ENCODE measurements at places on chromosomes 16 and 17.

DNA sequence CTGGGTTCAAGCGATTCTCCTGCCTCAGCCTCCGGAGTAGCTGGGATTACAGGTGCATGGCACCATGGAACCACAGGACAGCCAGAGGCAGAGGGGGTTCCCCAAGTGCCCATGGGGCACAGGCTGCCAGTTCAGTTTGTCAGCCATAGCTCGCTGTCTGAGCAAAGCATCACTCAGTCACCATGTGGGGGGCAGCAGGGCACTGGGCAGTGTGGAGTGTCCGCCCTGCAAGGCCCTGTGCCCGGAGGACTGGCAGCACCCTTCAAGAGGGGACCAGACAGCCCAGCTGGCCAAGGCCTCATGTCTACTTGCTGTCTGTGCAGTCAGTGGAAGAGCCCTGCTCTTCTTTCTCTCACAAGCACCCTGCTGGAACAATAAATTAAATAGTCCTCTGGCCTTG is 6.4 kb downstream of the ALYREF start:
- no peak for DNase-seq

GRCh38 chr17:76076146-76076764 is 1.7 kb downstream of the GALR2 start:
- DNase-seq, result no peak

DNA sequence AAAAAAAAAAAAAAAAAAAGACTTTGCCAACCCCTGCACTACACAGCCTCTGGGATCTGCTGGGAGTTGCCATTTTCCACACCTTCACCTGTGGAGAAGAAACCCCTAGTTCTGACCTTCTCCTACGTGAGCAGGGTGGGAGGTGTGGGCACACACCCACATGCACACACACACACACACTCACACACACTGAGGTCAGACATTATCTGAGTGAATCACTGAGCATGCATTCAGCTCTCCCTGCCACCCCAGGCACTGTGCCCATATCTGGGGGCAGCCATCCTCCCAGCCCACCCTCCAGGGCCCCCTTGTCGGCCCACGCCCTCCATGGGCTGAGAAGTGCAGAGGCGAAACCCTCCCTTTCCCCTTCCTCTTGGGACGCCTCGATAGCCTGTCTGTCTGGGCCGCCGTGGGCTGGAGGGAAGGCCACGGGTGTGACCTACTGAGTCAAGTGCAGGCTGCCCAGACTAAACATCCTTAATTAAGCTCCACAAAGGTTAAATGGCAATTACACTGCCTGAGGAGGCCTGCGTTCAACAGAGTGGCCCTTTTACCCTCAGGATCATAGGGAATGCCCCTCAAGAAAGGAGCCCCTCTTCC is 143.8 kb downstream of the C16orf95 start:
- no peak for DNase-seq

DNA sequence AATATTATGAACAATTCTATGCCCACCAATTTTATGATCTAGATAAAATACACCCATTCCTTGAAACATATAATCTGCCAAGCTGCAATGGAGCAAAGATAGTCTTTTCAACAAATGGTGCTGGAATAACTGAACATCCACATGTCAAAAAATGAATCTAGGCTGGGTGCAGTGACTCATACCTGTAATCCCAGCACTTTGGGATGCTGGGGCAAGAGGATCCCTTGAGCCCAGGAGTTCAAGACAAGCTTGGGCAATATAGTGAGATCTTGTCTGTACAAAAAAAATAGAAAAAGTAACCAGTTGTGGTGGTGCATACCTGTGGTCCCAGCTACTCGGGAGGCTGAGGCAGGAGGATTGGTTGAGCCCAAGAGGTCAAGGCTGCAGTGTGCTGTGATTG is 92.5 kb downstream of the N4BP1 start:
- DNase-seq, result no peak

- DNase-seq, result no peak
These were observed 32.4 kb downstream of the SCNN1B start for GRCh38 chr16:23334457-23334853.
